ENCODE measurements at places on chromosomes 6 and 20.
A peak's percentile ranks its signal among the peaks of the same experiment; 100 is the strongest.

DNA sequence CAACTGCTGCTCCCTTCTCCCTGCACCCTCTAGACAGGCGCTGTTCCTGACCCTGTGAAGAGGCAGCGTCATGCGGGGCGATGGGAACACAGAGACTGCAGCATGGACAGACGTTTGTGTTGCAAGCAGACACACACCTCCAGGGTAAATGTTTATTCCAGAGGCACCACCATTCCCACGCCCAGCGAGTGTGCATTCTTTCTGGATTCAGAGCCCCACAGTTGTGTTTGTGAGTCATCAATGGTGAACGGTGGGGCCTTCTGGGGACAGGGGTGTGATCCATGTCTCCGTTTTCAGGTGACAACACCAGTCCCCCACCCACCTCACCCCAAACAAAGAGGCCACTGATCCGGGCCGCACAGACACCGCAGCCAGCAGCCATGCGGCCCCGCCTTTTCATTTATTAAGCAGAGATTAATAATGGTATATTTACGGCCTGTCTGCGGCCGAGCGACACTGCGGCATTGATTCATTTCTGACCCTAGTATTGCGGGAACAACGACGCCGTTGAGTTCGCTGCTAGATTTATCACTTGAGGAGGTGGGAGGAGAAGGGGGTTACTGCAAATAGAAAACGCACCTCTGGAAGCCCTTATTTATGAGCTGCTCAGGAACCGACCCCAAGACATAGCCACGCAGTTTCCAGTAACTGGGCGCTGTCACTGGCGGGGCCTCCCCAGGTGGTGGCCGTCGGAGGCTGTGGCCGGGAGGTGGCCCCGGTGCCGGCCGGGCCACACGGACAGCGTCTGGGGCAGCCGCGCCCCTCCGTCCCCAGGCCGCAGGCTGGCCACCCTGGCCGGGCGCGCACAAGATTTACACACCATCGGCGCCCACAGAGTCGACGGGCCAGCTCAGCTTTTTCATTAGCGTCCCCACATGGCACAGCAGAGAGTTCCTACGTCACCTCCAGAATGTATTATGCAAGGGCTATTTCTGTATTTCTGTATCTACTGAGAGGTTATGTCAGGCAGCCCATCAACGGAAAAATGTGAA lies 367.6 kb downstream of the THBS2 start:
- DNase-seq, result no peak

DNA sequence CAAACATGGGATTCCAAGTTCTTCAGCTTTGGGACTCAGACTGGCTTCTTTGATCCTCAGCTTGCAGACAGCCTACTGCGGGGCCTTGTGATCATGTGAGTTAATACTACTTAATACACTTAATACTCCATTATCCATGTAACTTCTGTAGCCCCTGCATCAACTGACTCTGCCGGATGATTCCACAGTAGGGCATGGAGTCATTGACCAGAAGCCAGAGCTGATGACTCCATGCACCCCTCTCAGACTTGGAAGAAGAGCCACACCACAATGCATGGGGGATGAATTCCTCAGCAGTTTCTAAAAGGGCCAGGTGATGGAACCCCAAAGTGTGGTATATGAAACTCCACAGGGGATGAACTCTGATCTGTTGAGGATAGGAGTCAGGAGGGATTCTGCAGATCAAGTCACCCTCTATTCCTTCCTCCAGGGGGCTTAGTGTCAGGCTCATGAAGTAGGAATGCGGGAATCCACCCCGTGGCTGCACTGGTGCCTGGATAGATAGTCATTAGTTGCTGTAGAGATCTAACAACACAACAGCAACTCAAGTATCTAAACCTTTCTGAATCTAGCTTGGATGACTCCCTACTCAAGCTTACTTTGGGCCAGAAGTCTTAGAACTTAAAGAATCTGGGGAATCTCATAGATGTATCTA lies 70.2 kb downstream of the GPR6 start:
- DNase-seq, result no peak

DNA sequence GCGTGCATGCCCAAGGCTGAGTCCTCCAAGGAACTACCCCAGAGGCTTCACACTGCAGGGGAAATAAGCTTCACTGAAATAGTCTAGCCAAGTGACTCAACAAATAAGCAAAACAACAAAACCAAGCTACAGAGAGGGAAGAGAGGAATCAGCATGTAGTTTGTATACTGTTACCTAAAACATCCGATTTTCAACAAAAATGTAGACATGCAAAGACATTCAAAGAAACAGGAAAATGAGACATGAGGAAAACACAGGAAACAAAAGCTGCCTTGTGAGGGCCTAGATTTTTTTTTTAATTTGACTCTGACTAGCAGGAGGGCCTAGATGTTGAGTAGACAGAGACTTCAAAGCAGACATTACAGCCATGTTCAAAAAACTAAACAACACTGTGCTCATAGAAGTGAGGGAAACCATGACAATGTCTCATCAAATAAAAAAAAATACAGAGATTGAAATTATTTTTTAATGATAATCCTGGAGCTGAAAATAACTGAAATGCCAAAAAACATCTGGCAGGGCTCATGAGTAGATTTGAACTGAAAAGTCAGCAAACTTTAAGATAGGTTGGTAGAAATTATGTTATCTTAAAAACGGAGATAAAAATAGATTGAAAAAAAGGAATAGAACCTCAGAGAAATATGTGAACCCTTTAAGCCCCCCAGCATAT lies 16.4 kb upstream of the KIF25 start:
- DNase-seq, result no peak

GRCh38 chr6:159541296-159541695 lies 151.7 kb downstream of the SOD2 start:
- DNase-seq, result no peak

GRCh38 chr6:37569743-37570481 lies 70.2 kb upstream of the CCDC167 start:
- DNase-seq, result no peak

GRCh38 chr20:45070932-45071632 lies 29.8 kb downstream of the KCNS1 start:
- no peak for DNase-seq

DNA sequence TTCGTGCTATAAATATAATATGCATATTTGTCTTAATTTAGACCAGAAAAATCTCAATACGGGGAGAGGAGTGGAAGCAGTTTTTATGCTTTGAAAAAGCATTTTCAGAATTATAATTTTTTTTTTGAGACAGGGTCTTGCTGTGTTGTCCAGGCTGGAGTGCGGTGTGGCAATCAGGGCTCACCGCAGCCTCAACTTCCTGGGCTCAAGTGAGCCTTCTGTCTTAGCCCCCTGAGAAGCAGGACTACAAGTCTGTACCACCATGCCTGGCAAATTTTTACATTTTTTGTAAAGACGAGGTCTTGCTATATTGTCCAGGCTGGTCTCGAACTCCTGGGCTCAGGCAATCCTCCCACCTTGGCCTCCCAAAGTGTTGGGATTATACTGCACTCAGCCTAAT lies 197.2 kb downstream of the FOXC1 start:
- no peak for DNase-seq

- DNase-seq, result peak; percentile 69
Observed at GRCh38 chr6:26312501-26313397, 52.2 kb upstream of the BTN3A2 start.

DNA sequence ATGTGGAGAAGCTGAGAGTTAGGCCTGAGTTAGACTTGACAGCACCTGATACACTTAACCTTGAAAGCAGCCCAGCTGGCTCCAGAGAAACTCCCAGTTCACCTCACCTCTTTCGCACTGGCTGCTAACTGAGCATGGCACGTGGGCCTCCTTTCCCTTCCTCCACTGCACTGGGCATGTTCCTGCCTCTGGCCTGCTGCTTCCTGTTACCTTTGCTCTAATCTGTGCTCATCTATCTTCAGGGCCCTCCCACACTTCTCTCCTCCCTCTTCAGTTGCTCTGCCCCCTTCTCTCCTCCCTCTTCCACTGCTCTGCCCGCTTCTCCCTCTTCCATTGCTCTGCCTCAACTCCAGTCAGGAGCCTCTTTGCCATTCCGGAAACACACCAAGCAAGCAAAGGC lies 13.7 kb upstream of the UBE2V1 start:
- no peak for DNase-seq

All from NCI-H2081 treated with DMSO at 0.1 percent for 48 hours (cell line).